ENCODE measurements at places on chromosomes 2 and 18.

- no peak for DNase-seq
Observed at GRCh38 chr2:69579536-69579935, 64.0 kb downstream of the AAK1 start.

DNA sequence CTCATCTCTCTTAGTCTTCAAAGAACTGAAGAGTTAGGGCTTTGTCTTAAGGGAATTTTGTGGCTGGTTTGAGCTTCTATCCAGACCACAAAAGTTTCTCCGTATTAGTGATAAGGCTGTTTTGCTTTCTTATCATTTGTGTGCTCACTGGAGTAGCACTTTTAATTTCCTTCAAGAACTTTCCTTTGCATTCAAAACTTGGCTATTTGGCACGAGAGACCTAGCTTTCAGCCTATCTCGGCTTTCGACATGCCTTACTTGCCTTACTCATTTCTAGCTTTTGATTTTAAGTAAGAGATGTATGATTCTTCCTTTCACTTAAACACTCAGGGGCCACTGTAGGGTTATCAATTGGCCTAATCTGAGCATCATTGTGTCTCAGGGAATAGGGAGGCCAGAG is 29.9 kb downstream of the HDHD2 start:
- no peak for DNase-seq

- DNase-seq, result no peak
Observed at GRCh38 chr2:135299658-135300244, 231.3 kb downstream of the ZRANB3 start.

GRCh38 chr2:2950403-2950952 is 427.1 kb downstream of the EIPR1 start:
- DNase-seq, result no peak

- no peak for DNase-seq
Observed at GRCh38 chr2:122884889-122885288, 1129.4 kb downstream of the TSN start.

DNA sequence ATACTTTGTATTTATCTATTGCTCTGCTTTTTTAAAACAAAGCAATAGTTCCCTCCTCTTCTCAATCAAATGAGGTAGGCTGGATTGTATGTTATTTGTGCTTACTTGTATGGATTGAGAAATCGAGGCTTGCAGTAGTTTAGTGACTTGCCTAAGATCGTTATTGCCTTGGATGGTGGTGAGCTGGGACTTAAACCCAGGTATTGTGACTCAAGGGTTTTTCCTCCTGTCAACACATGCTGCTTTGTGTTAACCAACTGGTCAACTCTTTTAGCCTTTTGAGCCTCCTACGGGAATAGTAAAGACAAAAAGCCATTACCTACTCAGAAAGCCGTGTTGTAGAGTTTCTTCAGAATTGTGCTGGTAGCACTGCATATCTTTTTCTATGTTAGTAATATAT is 95.2 kb upstream of the THUMPD2 start:
- no peak for DNase-seq

DNA sequence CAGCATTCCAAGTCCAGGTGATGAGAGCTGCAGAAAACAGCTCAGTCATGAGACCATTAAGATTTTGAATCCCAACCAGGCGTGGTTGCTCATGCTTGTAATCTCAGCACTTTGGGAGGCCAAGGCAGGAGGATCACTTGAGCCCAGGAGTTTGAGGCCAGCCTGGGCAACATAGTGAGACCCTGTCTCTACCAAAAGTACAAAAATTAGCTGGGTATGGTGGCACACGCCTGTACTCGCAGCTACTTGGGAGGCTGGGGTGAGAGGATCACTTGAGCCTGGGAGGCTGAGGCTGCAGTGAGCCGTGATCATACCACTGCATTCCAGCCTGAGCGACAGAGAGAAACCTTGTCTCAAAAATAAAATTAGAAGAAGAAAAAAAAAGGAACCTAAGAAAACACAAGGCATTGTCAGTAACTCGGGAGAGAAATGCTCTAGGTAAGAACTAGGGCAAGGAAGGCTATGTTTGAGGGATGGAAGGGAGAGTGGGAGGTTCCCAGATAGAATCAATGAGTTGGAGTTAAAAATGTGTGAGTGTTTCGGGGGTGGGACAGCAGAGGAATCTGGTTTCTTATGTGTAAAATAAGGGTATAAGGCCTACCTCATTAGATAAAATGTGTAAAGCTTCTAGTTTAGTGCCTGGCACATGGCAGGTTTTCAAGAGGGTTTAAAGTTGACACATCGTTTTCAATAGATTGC is 23.3 kb upstream of the MTA3 start:
- peak; percentile 57 for DNase-seq
